ENCODE measurements at places on chromosomes 5 and 9.

- DNase-seq = no peak
Measured at GRCh38 chr5:21862986-21863385, 990.2 kb downstream of the CDH12 start.

DNA sequence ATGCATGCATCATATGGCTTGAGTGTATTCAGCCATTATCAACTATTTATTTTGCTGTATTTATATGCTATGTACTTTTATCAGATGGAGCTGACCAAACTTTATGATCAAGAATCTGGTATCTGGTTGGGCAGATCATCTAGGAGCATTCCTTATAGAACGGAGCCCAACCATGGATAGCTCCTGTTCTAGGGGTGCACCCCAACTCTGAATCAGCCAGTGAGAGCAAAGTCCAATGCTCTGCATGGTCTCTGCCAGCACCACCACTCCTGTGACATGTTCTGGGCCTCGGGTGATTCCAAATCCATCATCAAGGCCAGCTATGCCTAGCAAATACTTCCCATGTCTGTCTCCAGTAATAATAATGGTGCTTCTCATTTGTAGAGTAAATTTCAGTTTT, 517.5 kb downstream of the AGTPBP1 start:
- no peak for DNase-seq

DNA sequence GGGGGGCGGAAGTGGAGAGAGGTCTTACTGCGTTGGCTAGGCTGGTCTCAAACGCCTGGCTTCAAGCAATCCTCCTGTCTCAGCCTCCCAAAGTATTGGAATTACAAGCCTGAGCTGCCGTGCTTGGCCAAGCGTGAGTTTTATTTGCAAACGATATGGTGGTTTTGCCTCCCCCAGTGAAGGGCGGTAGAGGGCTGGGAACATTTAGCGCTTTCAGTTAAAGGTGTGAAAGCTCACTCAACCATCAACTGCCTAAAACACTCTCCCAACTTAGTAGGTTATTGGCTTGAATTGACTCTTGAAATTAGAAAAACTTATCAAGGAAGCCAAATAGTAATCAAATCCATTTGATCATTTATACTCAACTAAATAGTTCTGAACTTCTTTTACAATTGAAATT, 156.3 kb downstream of the ESM1 start:
- no peak for DNase-seq

- no peak for DNase-seq
Measured at GRCh38 chr9:135494791-135495559, 5.5 kb upstream of the MRPS2 start.

- DNase-seq = no peak
Measured at GRCh38 chr9:33633636-33634035, 109.6 kb downstream of the ANKRD18B start.

- no peak for DNase-seq
Measured at GRCh38 chr5:169770109-169770508, 133.0 kb downstream of the DOCK2 start.

DNA sequence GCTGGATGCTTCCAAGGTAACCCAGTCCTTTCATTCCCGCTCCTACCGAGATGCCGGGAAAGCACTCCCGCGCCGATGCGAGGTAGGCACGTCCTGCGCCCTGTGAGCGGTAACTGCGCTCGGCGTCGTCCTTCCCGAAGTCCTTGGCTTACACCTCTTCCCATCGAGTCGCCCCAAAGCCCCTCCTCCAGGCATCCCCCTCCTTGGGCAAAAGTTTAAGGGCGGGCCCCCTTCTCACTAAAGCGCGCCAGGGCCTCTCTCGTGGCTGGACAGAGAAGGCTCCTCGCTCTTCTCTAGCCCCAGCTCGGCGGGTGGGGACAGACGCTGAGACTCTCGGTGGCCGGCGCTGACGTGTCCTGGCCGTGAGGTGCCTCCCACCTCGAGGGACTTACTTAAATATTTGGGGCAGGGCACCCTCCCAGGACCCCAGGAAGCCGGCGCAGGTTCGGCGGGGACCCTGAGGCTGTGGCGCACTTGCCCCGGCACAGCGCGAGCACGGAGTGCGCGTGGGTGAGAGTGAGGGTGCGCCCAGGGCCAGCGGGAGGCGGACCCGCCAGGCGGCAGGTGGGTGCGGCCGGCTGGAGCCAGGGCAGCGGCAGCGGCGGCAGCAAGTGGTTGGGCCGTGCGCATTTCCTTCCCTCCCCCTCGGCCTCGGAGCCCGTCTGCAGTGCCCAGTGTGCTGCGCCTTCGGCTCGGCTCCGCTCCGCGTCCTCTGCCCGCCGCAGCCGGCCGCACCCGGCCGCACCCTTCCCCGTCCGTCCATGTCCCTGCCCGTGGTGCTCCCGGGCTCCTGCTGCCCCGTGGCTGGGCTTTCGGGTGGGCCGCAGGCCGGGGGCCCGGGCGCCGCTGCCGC, at the start of gene ENTREP1:
ENTREP1 (plus strand) TSS at position 667 of the 853 bp plus-strand sequence; CDS start at position 762, 95 bp downstream.
- no peak for DNase-seq
